ENCODE measurements at places on chromosomes 4 and X.

- no peak for DNase-seq
These were observed 252.9 kb upstream of the SMIM31 start for GRCh38 chr4:164501074-164501473.

DNA sequence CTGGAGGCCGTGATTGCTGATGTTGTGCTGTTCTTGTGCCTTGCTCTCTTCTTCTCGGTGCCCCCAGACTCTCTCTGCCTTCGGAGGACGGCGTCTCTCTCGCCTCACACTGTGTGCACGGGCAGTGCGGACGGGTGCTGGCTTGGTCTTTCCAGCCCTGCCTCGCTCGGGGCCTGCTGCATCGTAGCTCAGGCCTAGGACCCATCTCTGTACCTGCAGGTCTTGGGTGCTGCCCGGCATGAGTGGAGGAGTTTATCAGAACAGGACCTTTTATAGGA is 18.2 kb downstream of the RGS12 start:
- DNase-seq = no peak

DNA sequence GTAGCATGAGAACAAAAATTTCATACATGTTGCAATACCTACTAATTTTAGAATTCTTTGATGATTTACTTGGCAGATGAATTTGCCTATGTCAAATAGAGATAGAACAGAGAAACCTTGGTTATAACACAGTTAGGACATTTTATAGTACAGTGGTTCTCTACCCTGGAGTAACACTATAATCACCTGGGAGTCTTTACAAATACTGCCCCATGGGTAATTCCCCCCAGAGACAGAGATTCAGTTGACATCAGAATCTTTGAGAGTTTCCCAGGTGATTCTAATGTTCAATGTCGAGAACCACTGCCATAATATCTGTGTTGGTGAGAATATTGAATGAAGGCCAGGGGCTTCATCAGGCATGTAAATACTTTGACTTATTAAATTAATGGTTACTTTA is 401.3 kb upstream of the NDST4 start:
- no peak for DNase-seq

GRCh38 chr4:15913631-15913970 is 24.9 kb downstream of the FGFBP1 start:
- peak; percentile 42 for DNase-seq

GRCh38 chrX:69387567-69388487 is 116.3 kb upstream of the NALF2 start:
- peak; percentile 41 for DNase-seq

DNA sequence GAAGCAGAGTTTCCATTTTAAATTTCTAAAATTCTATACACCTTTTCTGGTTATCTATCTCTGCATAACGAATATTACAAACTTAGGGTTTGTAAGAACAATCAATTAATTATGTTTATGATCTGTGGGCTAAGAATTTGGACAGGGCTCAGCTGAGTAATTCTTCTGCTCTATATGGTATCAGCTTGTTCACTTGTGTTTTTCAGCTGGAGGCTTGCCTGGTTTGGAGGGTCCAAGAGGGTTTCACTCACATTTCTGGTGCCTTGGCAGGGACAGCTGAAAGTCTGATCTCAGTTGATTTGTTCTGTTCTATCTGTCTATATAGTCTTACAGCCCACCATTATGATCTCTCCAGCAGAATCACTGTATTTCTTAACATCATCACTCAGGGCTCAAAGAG is 57.8 kb upstream of the ADGRA3 start:
- no peak for DNase-seq

- no peak for DNase-seq
These were observed 19.2 kb downstream of the LNX1 start for GRCh38 chr4:53571936-53572599.

DNA sequence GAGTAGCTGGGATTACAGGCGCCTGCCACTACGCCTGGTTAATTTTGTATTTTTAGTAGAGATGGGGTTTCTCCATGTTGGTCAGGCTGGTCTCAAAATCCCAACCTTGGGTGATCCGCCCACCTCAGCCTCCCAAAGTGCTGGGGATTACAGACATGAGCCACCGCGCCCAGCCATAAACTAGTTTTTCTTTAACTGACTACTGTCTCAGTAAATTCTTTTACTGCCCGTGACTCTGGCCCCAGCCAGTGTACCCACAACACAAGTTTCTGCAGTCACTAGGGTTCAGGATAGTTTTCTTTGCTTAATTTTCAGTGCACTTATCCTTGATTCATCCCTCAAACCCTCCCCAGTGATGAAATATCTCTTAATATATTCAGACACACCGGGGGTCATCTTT is 8.3 kb downstream of the SHROOM2 start:
- DNase-seq = no peak

DNA sequence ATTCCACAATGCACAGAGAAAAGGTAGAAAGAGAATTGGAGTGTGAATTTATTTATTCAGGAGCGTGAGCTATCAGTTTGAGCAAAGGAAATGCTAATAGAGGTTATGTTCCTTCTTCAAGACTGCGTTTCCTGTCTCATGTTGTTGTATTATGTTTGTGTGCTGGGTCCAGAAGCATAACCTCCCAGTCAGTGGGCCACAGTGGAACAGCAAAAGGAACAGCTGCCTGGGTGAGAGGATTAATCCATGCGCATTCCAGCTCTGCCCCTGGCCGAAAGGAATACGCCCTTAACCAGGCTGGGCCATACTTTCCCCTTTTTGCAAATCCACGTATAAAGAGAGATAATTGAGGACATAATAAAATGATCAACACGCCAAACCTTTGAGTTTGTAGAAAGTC is 32.4 kb upstream of the ARX start:
- no peak for DNase-seq

- DNase-seq = no peak
These were observed 35.4 kb downstream of the JADE1 start for GRCh38 chr4:128844931-128845330.

- peak; percentile 14 for DNase-seq
These were observed 459.9 kb upstream of the AMOT start for GRCh38 chrX:113300580-113300979.

DNA sequence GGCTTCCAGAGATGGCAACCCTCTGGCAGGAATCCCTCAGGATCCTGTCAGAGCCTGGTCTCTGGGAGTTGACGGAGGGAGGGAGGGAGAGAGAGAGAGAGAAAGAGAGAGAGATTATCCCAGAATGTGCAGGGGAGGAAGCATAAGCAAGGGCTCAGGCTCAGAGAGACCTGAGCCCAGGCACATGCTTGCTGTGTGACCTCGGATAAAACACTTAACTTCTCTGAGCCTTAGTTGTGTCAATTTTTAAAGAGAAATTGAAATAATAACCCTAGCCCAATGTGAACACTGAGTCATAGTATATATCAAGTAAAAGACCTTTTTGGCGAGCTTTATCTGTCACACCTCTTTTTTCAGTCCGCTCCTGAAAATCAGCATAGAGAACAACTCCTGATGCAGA is 473 bp upstream of the USP51 start:
- DNase-seq = no peak

DNA sequence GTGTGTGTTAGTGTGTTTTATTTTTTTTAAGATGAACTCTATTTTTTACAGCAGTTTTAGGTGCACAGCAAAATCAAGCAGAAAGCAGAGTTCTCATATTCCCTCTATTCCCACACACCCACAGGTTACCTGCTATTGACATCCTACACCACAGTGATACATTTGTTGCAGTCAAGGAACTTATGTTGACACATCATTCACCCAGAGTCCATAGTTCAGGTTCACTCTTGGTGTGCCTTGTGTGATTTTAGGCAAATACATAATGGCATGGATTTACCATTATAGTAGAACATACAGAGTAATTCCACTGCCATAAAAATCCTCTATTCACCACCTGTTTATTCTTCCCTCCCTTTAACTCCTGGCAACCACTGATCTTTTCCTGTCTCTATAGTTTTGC is 28.7 kb downstream of the DIAPH2 start:
- DNase-seq = no peak

DNA sequence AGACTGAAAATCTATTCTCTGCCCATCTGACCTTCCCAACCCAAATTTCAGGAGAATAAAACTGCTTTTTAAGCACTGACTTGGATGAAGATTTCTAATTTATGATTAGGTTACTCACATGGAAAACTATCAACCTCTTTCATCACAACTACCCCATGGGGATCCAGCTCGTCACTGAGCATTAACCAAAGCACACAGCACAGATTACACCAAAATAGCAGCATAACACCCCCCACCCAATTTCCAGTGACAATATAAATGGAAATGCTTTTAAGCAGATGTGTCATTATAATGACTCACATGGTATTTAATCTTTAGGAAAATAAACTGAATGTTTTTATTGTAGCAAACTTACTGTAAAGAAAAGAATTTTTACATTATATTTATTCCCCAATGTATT is 9.7 kb downstream of the SERTM2 start:
- peak; percentile 0 for DNase-seq

GRCh38 chrX:29090811-29091210 is 503.6 kb downstream of the IL1RAPL1 start:
- DNase-seq = peak; percentile 1

GRCh38 chrX:49001521-49002090 is 458 bp downstream of the GRIPAP1 start:
- DNase-seq = peak; percentile 17

- DNase-seq = peak; percentile 92
These were observed 223.9 kb upstream of the ANKRD50 start for GRCh38 chr4:124936427-124936826.

DNA sequence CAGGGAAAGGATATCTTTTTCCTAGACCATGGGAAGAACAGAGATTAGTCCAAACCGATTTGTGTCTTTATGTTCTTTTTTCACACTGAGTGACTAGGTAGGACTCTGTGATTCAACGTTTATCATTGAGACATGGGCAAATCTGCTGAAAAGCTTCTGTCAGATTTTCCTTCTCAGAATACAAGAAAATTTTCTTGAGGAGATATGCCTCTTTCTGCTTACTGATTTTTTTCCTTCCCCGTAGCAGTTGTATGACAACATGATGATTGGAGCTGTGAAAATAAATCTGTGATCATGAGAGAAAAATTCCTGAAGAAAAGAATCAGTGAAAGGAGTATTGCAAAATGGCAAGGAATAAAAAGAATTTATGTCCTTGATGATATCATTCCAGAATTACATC is 130.6 kb upstream of the FAT4 start:
- DNase-seq = no peak

GRCh38 chr4:2791518-2792395 is 1.1 kb upstream of the SH3BP2 start:
- no peak for DNase-seq

DNA sequence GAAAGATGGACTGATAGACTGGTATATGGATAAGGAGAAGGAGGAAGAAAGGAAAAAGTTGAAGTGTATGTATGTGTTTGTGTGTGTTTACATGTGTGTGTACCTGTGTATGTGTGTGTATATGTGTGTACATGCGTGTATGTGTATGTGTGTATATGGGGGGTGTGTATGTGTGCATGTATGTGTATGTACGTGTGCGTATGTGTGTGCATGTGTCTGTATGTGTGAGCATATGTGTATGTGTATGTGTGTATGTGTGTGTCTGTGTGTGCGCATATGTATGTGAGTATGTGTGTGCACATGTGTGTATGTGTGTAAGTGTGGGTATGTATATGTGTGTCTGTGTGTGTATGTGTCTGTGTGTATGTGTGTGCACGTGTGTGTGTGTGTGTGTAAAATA is 101.5 kb upstream of the KLHL13 start:
- DNase-seq = no peak

DNA sequence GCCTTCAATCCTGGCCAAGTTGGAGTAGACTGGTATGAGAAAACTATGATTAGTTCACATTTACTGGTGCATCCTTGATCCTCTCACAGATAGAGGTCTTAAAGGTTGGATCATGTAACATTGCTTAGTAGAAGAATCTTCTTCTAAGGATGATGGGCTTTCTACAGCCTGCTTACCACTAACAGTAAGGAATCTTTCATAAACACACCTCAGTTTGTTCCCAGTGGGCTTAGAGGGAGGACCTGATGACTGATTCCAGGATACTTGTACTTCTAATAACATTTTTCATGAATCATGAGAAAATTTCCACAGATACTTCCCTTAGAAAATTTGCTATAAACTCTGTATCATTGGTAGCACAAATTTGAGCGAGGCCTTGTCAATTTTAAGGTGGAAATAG is 40.6 kb downstream of the CCNI start:
- DNase-seq = no peak

DNA sequence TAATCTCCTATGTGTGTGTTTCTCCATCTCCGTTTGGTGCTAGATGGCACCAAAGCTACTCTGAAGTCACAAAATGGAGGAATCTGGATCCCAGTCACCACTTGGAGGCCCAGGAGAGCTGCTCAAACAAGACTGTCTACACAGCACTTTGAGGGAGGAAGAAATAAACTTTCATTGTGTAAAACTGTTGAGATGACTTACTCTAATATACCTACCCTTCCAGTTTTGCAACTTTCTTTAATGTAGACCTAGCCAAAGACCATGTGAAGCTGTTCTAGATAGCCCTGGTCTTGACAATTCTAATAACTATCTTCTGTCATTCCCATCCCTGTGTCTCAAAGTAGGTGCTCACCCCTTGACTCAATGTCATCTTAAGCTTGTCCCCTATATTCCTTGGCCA is 52.8 kb upstream of the TAB3 start:
- no peak for DNase-seq

DNA sequence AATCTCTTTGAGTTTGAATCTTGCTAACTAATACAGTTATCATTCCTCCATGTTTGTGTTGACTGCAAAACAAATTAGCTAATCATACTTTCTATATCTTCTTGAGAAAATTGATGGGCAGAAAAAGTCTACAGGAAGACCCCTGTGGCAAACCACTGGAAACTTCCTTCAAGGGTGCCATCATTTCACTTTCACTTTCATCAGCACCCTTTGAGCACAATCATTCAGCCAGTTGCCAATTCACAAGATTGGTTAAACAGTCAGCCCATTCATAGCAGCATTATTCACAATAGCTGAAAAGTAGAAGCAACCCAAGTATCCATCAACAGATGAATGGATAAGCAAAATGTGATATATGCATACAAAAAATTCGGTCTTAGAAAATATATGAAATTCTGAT is 101.5 kb downstream of the CCDC160 start:
- no peak for DNase-seq

DNA sequence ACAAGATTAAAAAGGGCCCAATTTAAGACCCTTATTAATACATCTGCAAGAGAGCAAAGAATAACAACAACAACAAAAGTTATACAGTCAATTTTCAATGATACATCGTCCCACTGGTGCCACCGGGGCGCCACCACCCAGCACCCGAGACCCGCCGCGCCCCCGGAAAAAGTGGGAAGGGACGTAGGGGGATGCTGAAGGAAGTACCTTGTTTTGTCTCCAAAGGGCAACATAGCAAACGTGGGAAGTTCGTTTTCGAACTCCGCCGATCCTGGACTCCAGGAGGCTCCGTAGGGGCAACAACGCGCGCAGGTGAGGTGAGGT is 1.7 kb downstream of the PDE5A start:
- no peak for DNase-seq

DNA sequence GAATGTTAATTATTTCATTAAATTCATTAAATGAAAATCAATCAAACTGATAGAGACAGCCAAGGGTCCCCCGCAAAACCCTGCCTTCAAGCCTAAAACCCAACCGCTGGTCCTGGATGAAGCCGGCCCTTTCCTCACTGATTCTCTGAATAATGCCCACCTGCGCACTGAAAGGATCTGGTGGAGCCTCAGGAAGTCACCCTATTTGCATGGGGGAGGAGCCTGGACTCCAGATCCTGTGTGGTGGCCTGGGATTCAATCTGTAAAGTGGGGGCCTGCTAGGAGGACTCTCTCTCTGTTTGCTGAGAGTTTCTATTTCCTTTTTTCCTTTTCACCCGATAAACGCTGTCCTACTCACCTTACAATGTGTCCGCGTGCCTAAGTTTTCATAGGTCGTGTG is 97.9 kb upstream of the ADAMTS3 start:
- no peak for DNase-seq
